Fibroblast of upper back skin (primary cell): ENCODE measurements at places on chromosomes 2 and 18.

DNA sequence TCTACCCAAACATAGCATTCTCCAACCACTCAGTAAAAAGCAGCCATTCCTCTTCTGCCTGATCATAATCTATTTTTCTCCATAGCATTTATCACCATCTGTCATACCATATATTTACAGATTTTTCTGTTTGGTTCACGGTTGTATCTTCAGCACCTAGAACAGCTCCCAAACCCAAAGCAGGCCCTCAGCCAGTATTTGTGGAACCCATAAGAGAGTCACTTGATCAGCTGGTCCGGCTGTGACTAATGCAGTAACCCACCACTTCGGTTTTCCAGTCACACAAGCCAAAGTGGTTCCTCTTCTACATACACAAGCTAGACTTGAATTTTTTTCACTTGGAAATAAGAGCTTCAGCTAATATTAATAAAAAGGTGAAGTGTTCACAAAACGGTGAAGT lies 511.6 kb upstream of the CELF4 start:
- DNase-seq = no peak

- DNase-seq = no peak
Measured at GRCh38 chr2:239468491-239469105, 67.8 kb upstream of the HDAC4 start.

GRCh38 chr2:62586981-62587380 lies 81.0 kb upstream of the TMEM17 start:
- peak; percentile 81 for DNase-seq

DNA sequence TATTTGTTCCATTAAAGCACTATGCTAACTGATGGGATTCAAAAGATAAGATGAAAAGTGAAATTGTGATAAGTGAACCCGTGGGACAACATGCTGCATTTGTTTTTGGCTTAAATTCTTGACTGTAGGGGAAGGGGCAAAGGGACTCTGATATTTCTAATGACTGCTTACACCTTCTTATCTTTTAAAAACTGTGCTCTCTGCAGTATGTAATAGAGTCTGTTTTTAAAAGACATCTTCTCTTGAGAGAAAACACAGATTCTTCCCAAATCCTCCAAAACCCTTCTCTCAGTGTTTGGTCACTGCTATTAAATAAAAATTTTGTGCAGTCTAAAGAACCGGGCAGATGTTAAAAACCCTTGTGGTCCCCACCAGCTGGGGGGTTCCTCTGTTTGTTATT lies 327.8 kb upstream of the FANCL start:
- DNase-seq = peak; percentile 5

DNA sequence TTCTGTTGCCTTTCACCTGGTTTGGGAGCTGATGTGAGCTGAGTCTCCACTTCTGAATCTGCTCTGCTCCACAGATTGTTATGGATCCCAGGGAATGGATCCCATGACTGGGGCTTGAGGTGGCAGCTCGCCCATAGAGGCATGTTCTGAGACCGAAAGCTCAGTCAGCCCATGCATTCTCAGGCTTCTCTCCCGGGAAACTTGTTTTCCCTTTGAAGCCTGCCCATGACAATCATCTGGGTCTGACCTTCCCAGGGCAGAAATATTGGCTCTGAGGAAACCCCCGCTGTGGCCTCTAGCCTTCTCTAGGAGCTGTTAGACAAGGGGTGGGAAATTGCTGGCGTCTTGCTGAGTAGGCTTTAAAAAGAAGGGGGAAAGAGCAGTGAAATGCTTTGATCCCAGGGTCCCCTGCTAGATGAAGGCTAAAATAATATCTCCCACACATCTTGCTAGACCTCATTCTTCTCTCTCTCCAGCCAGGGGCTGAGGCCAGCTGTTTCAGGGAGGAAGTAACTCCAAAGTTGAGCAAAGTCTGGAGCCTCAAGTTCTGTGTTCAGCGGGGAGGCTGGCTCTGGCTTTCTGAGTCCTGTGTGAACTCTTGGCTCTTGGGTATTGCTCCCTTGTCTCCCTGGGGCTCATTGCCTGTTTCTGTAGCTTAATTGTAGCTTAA lies 2.0 kb downstream of the VAMP8 start:
- no peak for DNase-seq

DNA sequence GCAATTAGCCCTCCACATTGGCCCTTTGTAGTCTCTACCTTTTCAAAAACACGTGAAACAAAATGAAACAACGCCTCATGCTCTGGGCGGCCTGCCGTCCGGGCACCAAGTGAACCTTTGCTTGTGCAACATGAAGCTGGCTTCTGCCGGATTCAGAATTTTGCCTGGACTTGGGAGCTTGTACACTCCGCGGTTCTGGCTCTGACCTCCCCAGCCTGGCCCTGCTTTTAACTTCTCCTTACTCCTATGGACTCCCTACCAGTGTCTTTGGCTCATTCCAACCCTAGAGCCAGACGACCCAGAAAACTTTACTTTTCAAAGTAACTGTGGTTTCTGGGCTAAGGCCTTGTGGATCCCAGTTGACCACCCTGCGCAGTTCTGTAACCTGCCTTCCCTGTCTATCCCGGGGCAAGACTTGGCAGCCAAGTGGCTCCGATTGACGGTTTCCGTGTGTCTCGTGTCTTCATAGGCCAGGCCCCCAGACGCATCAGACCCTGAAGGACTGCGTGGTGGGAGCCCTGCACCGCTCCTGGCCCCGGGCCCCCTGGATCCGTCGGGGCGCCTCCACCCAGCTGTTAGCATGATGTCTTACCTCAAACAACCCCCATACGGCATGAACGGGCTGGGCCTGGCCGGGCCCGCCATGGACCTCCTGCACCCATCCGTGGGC lies 1.9 kb downstream of the OTX1 start:
- no peak for DNase-seq

DNA sequence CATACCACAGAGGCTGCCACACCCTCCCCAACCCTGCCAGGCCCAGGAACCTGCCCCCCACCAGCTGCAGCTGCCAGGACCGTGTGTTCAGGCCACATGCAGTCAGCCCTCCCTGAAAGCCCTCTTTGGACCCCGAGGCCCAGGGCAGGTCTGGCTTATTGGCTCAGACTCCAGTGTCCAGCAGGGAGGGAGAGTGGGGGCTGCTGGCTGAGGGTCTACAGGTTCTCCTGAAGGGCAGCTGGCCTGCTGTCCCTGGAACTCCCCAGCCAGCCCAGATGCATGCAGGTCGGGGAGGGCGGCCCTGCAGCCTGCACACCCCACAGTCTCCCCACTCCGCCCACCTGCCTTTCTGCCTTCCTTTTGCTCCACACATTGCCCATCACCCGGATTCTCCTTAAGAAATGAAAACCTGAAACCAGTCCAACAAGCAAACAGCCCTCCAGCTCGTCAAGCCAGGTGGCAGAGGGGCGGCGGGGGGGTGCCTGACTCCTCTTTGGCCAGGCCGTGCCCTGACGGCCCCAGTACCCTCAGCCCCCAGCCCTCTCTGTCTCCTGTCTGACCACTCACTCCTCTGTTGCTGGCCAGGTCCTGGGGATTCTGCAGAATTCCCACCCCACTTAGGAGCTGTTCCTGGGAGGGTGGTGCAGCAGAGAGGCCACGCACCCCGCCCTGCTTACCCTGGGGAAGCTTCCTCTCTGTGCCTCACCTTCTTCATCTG lies 18.0 kb downstream of the GPR35 start:
- no peak for DNase-seq

DNA sequence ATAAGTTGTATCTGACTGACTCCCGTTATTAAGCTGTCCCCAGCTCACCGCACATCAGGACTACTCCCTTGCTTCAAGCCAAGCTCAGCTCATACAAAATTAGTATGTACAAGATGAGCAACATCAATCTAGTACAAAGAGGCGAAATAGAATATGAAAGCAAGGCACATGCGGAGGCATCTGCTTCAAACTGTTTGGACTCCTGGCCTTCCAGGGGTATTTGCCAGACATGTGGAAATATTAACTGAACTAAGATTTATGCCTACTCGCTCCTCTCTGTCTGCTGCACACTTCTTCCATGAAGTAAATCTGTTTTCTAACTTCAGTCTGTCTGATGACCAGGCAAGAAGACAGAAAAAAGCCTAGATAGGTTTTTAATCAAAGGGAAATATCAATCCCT lies 499.8 kb downstream of the PID1 start:
- DNase-seq = no peak

DNA sequence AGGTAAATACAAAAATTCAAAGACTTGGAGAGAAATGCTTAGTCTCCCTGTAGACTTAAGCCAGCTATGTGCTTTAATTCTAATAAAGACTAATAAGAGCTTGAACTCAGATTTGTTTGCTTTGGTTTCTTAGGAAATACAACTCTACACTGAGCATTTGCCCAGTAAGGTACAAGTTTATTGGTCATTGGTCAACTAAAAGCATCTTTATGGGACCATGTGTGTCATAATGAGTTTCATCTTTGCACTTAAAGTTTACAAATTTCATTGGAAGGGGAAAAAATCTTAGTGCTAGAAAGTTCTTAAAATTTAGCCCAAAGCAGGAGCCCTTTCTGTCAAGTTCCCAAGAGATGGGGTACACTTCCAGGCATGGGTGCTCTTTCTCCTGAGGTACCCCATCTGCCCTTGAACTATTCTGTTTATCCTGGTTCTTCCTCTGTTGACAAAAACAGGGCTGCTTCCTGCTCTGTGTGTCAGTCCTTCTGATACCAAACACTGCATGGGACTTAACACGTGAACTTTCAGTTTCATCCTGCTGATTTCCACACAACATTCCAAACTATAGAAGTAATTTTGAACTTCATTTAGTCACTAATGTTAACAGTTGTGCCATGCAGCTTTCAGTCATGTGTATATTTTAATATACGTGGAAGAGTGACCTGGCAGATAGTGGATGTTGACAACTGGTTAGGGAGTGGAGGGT lies 200.2 kb downstream of the TPGS2 start:
- DNase-seq = peak; percentile 55

GRCh38 chr2:9196637-9197036 lies 10.0 kb upstream of the ASAP2 start:
- no peak for DNase-seq

DNA sequence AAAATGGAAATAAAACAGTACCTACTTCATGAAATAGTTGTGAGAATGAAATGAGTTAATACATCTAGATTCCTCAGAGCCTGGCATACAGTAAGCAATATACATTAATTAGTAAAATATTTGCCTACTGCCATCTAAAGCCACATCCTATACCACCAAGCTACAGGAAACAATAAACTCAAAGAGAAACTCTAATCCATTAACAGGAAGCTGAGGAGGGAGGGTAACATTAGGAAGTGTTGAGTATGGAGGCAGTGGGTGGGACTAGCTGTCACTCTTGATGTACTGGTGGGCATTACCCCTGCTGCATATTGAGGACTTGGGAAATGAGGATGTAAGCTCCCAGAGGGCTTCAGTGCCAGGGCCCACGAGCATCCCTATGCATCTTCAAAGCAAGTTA lies 396.5 kb downstream of the TNS1 start:
- no peak for DNase-seq

DNA sequence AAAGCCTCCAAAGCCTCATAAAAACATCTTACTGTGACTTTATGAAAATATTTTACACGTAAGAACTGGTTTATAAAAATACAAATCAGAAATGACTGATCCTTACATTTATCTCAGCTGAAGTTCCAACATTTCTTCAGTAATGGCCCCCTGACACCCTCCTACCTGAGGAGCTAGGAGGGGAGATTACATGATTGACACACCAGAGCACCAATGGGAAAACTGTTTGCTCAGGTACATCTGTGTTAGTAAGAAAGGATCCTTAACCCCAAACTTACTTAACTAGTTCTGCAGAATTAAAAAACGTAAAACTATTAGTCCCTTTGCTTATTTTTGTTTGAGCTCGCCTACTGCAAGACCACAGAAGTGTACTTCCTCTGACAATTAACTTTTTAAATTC lies 27.0 kb downstream of the ENOSF1 start:
- DNase-seq = no peak

GRCh38 chr2:21944536-21944935 lies 820.8 kb downstream of the TDRD15 start:
- DNase-seq = no peak

GRCh38 chr2:236899950-236900640 lies 185.6 kb upstream of the COPS8 start:
- no peak for DNase-seq

DNA sequence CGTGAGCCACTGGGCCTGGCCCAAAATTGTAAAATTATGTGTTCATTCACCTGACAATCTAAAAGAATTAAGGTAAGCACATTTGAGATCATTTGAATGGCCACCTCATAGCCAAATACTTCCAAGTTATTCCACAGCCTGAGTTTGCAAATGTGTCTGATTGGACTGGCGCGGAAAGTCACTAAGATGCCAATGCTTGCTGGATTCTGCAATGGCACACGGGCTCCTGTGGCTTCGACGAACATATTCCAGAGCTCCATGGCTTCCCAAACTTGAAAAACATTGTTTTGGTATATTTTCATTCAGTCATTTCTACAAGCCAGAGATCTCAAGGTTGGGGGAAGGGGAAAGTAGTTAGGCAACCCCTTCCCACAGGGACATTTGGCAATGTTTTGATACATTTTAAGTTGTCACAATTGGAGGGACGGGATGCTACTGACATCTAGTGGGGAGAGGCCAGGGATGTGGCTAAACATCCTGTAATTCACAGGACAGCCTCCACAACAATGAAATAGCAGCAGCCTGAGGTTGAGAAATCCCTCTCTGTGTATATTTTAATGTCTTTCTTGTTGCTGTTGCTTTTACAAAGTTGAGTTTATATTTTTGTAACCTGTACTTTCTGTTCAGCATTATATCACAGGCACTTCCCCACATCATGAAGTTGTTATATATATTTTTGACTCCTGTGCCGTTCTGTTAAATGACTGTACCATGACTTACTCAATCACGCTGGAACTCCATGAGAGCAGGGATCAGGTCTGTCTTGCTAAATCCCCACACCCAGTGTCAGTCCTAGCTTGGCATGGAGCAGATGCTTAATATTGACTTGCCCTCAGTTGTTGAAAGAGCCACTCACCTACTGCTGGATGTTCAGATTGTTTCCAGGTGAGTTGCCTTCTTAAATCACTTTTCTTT lies 56.9 kb downstream of the COL4A4 start:
- DNase-seq = peak; percentile 67

- DNase-seq = no peak
Measured at GRCh38 chr2:151718247-151718646, 16.0 kb downstream of the NEB start.
